ENCODE measurements at places on chromosomes 7 and 10.

DNA sequence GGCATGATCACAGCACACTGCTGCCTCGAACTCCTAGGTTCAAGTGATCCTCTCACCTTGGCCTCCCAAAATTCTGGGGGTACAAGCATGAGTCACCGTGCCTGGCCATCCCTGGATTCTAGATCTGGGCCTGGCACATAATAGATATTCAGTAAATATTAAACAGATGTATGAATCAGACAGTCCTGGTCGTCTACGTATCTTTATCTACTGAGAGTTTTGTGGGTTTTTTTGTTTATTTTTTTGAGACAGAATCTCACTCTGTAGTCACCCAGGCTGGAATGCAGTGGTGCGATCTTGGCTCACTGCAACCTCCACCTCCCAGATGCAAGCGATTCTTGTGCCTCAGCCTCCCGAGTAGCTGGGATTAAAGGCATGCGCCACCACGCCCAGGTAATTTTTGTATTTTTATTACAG is 24.3 kb upstream of the ITGB1 start:
- DNase-seq = no peak

- DNase-seq = no peak
Observed at GRCh38 chr10:96538683-96539082, 25.0 kb upstream of the TLL2 start.

DNA sequence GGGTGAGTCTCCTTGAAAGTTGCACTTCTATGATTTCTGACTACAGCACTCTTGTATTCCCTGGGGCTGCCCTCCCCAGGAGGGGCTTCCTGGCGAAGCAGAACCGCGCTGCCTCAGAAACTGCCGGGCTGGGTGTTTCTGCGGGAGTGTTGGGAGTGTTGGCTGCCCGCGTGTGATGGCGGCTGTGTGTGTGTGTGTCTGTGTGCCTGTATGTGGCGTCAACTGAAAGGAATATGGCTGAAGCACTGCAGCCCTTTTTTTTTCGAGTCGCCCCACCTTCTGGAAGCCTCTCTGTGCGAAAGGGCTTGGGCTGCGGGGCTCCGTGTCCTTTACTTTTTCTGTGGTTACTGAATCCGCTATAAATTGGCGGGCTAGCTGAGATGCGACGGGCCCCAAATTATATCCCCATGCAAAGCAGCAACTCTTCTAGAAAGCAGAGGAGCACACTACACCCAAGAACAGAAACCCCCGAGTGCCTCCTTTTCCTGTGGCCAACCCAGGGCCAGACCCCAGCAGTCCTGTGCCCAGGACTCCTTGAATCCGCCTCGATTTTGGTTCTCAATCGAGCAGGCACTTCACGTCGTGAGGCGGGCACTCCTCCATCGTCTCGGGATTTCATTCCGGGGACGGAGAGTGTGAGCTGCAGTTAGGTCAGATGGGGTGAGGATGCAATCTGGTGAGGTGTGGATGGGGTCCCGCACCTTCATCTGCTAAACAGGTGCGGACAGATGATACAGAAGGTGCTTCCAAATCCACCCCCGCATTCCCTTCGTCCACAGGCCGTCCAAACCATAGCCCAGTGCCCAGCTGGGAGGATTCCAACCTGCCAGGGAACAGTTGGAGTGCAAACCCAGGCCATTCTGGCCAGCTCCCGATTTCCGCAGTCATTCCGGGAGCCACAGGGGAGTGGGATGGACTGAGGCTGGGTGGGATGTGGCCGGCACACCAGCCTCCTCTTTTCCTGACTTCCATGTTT is 22.5 kb upstream of the ZNF273 start:
- no peak for DNase-seq

GRCh38 chr7:22291977-22292376 is 65.0 kb downstream of the RAPGEF5 start:
- DNase-seq = no peak

- no peak for DNase-seq
Observed at GRCh38 chr7:71787513-71787912, 624.6 kb downstream of the CALN1 start.

DNA sequence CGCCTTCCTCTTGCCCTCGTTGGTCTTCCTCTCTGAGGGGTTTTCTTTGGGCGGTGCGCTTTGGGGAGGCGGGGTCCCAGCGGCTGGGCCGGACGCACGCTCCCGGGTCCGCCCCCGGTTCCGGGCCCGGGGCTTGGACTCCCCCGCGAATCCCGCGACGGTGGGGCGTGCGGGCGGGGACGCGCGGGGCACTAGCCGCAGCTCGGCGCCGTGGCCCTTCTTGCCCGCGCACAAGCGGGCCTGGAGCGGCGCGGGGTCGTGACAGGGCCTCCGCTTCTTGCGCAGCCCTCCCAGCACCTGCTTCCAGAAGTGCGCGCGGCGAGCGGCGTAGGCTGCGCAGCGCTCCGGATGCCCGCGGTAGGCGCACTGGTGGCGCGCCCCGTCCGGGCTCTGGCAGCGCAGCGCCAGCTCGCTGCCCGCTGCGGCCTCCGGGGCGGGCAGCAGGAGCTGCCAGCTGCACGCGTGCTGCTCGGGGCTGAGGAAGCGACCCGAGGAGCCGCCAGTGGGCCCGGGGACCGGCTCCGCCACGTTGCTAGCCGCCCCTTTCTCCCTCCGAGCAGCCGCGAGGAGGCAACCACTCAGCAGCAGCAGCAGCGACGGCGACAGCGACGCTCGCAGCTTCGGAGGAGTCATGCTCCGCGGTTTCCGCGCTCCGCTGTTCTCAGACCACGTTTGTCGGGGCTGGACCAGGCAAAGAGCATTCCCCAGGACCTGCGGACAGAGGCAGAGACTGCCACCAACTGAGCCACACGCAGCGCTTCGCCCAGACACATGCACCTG is 759 bp downstream of the FGFBP3 start:
- peak; percentile 83 for DNase-seq

Data from NCI-H510A treated with DMSO at 0.1 percent for 48 hours (cell line).